ENCODE measurements at places on chromosomes 7 and 10.

- DNase-seq = no peak
Measured at GRCh38 chr7:133481676-133482075, 228.8 kb downstream of the EXOC4 start.

DNA sequence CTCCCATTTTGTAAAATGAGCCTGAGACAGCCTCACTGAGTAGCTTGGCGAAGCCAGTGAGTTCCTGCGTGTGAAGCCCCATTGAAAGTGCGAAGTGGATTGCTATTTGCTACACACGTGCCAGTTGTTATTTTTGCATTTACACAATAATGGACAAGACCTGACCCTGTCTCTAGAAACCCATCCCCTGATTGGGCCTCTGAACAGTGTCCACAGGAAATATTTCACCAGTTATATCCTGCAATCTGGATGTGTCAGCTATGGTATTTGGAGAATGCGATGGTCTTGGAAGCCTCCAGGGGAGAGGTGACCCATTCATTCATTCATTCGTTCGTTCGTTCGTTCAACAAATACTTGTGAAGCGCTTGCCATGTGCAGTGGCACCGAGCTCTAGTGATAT is 37.1 kb downstream of the COL13A1 start:
- no peak for DNase-seq

GRCh38 chr7:93949423-93949822 is 27.9 kb downstream of the GNG11 start:
- no peak for DNase-seq

DNA sequence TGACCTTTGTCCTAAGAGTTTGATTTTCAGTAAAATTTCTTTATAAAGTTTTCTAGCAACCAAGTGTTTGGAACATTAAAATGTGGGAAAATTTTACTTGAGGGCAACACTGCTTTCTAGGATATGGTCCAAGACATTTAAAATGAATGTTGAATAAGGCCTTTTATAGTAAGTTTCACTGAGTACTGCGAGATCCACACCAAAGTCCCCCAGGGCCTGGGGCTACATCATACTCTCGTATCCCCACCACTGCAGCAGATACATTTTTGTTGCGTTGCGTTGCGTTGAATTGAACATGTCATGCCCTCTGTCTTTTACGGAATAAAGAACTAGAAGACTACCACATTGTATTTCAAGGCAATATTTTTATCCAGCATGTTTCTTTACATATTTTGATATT is 44.5 kb downstream of the PRTFDC1 start:
- no peak for DNase-seq

DNA sequence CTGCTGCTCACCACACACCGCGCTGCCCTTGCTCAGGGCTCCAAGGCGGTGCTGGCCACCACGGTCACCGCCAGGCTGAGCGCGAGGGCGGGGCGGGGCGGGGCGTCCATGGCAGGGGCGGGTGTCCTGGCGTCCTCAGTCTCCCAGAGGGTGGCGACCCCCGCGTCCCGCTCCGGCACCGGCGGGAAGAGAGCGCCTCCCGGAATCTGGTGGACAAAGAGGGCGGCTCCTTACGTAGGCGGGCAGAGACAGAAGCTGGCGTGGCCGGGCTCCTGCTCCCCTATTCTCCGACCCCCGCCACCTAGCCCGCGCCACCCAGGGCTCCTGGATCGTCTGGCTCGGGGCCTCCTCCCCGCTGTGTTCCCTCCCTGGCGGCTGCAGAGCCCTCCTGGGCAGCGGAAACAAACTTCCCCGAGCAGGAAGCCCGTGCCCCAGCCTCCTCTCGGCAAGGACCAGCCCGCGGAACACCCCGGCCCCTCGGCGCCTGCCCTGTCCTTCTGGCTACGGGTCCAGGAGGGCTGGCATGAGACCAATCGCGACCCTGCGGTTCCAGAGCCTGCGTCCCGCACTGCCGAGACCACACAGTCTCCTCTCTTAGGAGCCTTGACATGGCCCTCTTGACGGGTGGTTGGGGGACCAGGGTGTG is 133.8 kb upstream of the ZNF92 start:
- no peak for DNase-seq

DNA sequence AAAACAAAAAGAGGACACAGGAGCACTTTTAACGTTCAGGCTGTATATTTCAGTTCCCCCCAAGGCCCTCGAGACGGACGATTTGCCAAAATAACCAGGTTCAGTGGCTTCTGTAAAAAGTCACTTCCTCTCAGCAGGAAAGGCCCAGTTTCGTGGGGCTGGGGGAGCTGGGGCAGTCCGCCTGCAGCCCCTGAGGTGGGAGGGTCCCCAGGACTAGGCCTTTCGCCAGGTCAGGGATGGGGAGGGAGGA is 28.8 kb downstream of the WDR86 start:
- DNase-seq = no peak
